GM03348 (cell line): ENCODE measurements at places on chromosomes 7 and 10.

- no peak for DNase-seq
Measured at GRCh38 chr7:2416063-2416462, 12.7 kb downstream of the CHST12 start.

DNA sequence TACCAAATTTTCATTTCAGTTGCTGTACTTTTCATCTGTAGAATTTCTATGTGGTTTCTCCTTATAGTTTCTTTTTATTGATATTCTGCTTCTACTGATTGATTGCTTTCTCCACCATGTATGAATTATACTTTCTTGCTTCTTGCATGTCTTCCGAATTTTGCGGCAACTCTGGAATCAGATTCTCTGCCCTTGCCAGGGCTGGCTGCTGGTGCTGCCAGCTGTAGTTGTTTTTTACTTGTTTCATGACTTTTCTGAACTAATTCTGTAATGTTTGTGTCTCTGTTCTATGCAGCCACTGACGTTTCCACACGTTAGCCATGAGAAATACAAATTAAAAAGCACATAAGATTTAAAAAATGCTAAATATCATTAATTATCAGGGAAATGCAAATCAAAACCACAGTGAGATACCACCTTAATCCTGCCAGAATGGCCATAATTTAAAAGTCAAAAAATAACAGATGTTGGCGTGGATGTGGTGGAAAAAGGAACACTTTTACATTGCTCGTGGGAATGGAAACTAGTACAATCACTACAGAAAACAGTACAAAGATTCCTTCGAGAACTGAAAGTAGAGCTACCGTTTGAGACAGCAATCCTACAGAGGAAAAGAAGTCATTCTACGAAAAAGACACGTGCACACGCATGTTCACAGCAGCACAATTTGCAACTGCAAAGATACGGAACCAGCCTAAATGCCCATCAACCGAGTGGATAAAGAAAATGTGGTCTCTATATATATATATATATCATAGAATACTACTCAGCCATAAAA lies 51.5 kb downstream of the MAD1L1 start:
- peak; percentile 28 for DNase-seq

DNA sequence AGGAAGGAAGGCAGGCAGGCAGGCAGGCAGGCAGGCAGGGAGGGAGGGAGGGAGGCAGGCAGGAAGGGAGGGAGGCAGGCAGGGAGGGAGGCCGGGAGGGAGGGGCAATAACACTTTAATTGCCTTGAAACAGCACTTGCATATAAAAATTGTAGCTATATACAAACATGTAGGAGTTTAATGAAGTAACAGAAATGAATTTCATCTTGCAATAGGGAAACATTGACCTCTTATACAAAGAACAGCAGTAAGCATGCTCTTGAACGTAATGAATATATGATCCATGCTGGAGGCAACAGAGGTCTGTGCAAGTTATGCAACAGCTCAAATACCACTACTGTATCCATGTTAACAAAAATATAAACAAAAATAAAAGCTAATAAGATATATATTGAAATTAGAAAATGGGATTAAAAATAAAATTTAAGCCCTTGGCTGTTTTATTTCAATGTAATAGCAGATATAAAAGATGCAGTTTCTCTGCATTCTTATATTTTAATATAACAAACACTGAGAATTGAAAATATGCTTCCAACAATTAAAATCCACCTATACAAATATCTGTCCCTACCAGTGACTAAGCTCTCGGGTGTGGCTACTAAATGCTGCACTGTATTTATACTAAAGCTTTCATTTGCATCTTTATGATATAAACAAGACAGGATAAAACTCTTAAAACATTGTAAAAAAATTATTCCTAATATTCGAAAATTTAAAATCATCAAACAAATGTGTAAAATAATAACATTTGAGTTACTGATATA lies 50.3 kb downstream of the CACNA2D1 start:
- no peak for DNase-seq

DNA sequence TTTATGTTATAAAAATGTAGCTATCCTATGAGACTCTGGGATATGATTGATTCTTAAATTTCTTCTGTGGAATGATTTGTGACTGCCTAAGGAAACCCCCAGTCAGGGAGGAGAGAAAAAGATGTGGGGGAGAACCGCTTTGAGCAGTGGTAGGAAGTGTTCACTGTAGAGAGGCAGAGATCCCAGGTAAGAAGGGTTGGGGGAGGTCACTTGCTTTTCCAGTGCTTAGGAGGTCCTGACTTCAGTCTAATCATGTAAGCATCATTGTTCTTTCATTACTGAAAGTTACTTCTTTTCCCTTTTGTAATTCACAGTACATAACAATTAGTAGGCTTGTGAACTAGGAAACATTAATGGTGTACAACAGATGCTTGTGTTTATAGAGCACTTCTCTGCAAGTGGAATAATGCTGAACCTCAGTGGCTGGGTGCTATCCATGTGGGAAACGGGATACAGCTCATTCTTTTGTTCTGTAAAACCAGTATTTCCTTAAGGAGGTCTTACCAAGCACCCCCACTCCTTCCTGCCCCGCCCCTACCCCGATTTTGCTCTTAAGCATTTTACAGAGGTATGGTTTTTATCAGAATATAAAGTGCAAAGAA lies 165.4 kb downstream of the ST7 start:
- DNase-seq = no peak

- peak; percentile 72 for DNase-seq
Measured at GRCh38 chr7:6558837-6559236, 7.6 kb upstream of the GRID2IP start.

GRCh38 chr7:99748846-99749579 lies 14.0 kb upstream of the CYP3A7 start:
- DNase-seq = no peak
